ENCODE measurements at places on chromosomes 12 and 14.

GRCh38 chr14:25049093-25049567, 817 bp downstream of the STXBP6 start:
- DNase-seq, result no peak

- no peak for DNase-seq
Observed at GRCh38 chr14:75119056-75119455, 7.8 kb downstream of the NEK9 start.

DNA sequence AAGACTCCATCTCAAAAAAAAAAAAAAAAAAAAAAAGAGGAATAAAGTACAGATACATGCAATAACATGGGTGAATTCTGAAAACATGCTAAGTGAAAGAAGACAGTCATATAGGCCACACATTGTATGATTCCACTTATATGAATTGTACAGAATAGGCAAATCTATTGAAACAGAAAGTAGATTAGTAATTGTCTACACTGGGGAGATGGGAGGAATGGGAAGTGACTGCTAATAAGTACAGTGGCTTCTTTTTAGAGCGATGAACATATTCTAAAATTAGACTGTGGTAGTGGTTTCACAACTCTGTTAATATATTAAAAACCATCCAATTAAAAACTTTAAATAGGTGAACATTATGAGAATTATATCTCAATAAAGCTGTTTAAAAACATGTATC, 74.4 kb downstream of the ANKS1B start:
- no peak for DNase-seq

GRCh38 chr12:18382236-18382885, 121.0 kb downstream of the PIK3C2G start:
- no peak for DNase-seq

GRCh38 chr12:28611115-28611435, 420.8 kb downstream of the CCDC91 start:
- no peak for DNase-seq

DNA sequence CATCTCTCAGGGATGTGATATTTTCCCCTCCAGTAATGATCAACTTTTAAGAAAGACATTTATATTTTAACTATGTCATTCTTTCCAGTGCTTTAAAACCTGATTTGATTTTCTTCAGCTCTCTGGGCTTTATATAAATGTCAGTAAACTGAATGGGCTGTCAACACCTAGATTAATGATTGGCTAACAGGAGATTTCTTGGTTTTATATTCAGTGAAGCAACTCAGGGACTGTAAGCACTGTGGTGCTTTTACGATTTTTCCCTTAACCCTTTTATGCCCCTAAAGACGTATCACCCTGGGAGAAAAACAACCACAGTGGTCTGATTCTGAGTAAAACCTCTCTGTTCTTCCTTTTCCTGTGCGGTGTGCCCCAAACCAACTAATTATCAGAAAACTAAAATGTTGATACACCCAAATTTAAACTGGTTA, 38.0 kb downstream of the PTGER2 start:
- DNase-seq, result no peak

DNA sequence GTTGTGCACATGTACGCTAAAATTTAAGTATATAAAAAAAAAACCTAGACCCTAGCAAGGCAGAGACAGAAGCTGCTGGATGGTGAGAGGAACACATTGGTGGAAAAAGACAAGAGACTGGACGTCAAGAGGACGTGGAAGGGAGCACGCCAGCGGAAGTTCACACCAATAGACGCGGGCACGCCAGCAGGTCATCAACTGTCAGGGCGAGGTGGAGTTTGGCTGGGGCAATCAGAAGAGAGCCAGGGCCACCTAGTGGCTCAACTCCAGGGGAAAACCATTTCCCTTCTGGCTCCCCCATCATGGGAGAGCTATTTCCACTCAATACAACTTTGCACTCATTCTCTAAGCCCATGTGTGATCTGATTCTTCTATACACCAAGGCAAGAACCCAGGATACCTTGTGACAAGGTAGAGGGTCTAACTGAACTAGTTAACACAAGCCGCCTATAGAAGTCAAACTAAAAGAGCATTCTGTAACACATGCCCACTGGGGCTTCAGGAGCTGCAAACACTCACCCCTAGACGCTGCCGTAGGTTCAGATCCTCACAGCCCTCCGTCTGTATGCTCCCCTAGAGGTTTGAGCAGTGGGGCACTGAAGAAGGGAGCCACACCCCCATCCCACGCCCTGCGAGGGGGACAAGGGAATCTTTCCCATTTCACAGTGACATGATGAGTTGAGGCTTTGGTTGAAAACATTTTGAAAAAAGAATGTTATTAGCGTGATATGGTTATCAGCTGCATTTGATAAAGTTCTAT, 702.7 kb downstream of the TMTC2 start:
- peak; percentile 68 for DNase-seq

- peak; percentile 68 for DNase-seq
Observed at GRCh38 chr12:26936559-26937442, 980 bp downstream of the INTS13 start.

GRCh38 chr14:100840286-100841065, 14.6 kb downstream of the MEG3 start:
- DNase-seq, result no peak

DNA sequence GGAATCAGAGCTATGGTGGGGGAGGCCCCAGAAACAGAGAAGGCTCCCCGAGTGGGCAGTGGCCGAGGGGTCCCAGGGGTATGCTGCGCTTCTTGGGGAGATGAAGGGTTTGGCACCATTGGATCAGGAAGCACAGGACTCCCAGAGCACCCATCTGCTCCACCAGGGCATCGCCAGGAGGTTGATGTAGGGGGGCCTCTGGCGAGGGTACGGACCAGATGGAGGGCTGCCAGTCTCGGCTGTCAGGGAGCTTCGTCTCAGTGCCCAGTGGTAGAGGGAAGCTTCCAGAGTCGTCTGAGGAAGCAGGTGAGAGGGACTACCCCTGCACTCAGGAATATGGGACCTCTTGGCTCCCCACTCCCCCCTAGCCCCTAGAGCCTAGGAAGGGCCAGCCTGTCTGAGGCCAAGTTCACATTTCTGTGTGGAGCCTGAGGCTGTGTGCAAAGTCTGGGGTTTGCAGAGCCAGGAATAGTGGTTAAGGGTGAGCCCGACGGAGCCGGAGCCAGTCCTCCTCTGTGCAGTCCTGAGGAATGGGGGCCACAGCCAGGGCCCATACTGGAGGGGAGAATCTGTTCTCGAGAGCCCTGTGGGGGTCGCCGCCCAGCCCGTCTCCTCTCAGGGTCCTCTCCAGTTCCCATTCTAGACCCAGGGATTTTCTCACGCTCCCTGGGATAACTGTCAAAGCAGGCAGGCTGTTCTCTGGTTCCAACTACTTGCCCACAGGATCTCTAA, 10.2 kb downstream of the SLC48A1 start:
- DNase-seq, result no peak

DNA sequence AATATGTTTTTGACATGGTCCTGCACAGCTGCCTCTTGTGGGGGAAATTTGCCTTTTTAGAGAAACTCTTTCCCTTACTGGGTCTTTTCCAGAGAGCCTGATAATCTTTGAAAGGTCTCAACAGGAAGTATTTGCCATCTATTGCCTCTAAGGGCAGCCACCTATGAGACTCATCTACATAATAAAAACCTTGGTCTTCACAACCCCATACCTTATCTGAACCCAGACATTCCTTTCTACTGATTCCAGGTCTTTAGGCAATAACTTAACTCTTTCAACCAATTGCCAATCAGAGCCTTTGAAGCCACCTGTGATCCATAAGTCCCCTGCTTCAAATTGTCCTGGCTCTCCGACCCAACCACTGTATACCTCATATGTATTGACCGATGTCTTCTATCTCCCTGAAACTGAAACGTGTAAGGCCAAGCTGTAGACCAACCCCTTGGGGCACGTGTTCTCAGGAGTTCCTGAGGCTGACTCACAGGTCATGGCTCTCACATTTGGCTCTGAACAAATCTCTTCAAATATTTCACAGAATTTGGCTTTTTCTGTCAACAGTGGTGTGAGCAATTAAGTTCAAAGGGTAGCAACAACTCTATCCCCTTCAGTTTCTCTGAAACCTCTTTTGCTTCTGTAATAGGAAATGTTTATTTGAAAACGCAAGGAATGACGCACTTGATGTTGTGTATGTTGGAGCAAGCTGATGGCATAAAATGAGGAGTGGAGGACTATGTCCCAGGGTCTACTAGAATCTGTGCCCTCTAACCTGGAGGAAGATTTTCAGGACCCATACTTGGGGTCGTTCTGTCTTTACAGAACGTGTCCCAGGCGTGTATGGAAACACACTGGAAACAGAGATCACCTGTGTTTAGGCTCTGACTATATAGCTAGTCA, 49.2 kb upstream of the EIF5 start:
- no peak for DNase-seq

DNA sequence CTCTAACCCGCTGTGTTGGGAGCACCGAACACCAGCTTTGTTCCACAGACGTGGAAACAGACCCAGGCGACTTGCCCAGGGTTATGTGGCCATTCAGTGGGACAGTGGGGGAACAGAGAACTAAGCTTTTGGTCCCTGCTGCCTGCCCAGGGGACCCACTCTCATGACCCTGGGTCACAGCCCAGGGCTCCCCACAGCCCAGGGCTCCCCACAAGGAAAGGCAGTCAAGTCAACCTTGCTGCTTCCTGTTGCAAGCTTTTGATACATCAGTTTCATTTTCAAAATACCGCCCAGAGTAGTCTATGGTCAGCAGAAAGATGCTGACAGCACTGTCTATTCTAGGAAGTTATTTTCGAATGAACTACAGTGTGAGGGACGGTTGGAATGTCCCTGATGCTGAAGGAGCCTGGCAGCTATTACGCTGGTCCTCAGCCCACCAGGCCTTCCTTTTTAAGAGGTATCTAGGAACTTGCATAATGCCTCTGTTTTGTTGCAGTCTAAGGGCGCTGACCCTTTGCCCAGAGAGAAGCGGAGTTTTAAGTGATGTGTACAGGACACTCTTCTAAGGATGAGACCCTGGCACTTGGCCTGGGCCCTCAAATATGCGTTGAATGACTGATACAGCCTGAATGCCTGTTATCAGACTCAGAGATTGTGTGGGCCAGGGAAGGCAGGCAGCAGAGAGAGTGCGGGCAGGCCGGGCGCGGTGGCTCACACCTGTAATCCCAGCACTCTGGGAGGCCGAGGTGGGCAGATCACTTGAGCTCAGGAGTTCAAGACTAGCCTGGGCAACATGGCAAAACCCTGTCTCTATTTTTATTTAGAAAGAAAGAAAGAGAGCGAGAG, 12.6 kb upstream of the TTC7B start:
- DNase-seq, result peak; percentile 67

- DNase-seq, result no peak
Observed at GRCh38 chr12:124700810-124701592, 133.6 kb upstream of the NCOR2 start.

DNA sequence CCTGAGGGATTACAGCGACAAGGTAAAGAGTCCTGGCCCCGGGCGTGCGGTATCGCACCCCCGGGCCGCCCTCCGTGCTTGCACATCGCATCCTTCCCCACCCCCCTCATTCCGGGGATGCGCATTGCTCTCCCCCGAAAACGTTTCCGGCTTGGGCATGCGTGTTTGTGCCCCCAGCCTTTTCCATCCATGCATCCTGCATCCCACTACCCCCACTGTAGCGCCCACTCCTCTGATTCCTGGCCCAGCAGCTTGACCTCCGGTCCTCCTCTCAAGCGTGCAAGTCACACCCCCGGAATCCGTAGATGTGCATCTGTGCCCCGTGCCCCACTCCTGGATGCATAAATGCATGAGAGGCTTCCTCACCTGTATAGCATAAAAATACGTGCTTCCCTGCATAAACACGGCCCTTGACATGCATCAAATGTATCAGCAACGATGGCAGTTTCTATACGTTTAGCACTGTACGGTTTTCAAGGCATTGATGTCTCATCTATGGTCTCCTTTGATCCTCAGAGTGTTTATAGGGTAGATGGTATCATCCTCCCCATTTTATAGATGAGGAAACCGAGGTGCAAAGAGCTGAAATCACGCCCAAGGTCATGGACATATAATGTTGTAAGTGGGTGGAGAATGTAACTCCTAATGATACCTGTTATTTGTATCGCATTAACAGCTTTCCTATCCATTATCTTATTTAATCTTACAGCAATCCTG, 484 bp downstream of the RIC8B start:
- no peak for DNase-seq

- DNase-seq, result peak; percentile 87
Observed at GRCh38 chr12:104177663-104178501, 37.7 kb upstream of the TXNRD1 start.

DNA sequence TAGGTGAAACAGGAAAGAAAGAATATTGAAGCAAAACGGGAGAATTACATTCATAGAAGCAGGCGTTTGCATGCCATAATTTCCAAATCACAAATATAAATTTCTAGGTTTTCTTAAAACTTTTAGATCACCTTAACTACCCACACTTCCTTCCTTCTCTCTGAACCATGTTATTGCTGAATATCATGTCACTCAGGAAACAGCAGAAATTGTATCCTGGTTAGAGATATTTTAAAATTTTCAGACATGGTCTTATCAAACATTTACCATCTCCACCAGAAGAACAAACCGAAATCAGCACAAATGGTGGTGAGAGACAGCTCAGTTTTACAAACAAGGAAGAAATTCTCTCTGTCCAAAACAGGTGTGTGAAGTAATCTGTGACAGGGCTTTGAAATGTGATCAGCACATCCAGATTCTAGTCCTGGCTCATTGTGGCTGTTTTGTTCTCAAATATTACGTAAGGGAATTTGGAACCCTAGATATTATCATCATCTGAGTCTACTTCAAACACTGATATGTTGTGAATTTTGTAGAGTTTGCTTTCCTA, 16.3 kb downstream of the TESPA1 start:
- peak; percentile 38 for DNase-seq
